Neural progenitor cell (in vitro differentiated cells): ENCODE measurements at places on chromosomes 7 and 10. TPM values are rescaled to one million over a fixed set of nuclear protein-coding genes. Genes with fewer than 3 reads are reported as not detected.

- H3K36me3 ChIP-seq, result peaks cover 4% of the 10 kb centered on the region
- H3K27ac ChIP-seq, result no peak overlapping the region
These were observed 39.3 kb upstream of the NEBL start for GRCh38 chr10:20936396-20936795.

INSYN2A gene
- not detected in 2 replicates for total RNA-seq

GRID1 gene
- 0.31 TPM in 1 of 2 replicates, not detected in the other for total RNA-seq

OPALIN gene
- not detected in 2 replicates for total RNA-seq

GRCh38 chr7:146956321-146956720 is 839.7 kb downstream of the CNTNAP2 start:
- no peaks in the 10 kb centered on the region for H3K4me1 ChIP-seq
- DNase-seq, result no peak
- no peak overlapping the region for H3K27ac ChIP-seq

CHAT gene
- not detected in 2 replicates for total RNA-seq

DNA sequence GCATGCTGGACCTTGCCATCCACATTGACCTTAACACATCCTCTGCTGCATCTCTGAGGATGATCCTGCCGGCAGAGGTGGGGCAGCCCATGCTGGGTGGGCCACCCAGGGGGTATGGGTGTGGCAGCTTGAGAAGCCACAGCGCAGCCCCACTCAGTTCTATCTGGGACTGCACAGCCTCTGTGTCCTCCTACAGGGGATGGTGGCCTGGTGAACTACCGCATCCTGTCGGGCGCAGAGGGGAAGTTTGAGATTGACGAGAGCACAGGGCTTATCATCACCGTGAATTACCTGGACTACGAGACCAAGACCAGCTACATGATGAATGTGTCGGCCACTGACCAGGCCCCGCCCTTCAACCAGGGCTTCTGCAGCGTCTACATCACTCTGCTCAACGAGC is 12.2 kb upstream of the C10orf105 start:
- DNase-seq, result no peak
- H3K36me3 ChIP-seq, result no peaks in the 10 kb centered on the region
- H3K4me3 ChIP-seq, result no peak overlapping the region
- no peak overlapping the region for H3K27ac ChIP-seq
- H3K4me1 ChIP-seq, result peaks cover 20% of the 10 kb centered on the region

DNA sequence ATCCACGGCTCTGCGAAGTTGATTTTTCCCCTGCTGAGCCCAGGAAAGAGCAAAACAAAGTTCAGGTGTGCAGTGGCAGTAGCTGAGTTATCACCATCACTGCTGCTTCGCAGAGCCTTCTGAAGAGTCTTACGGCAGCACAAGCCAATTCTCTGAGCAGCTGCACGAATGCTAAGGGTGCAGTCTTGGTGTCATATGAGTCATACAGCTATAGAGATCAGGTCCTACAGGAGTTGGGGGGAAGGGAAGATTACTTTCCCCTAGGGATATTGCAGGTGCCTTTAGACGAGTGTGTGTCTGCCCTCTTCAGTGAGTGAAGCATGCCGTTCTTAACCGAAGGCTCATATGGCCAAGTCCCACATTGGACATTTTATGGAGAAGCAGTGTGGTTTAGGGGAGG is 227.8 kb downstream of the CELF2 start:
- H3K4me3 ChIP-seq, result no peak overlapping the region
- H3K36me3 ChIP-seq, result no peaks in the 10 kb centered on the region
- H3K27me3 ChIP-seq, result no peaks in the 10 kb centered on the region
- H3K27ac ChIP-seq, result no peak overlapping the region

- H3K4me1 ChIP-seq, result peaks cover 9% of the 10 kb centered on the region
- H3K27me3 ChIP-seq, result no peaks in the 10 kb centered on the region
- H3K36me3 ChIP-seq, result no peaks in the 10 kb centered on the region
- H3K27ac ChIP-seq, result no peak overlapping the region
- no peak overlapping the region for H3K4me3 ChIP-seq
- no peak for DNase-seq
These were observed 105.9 kb upstream of the EEPD1 start for GRCh38 chr7:36047091-36047658.
